ENCODE measurements at places on chromosomes 2 and 18.
A peak's percentile ranks its signal among the peaks of the same experiment; 100 is the strongest.

- DNase-seq = no peak
Observed at GRCh38 chr2:22950431-22950830, 434.5 kb upstream of the KLHL29 start.

DNA sequence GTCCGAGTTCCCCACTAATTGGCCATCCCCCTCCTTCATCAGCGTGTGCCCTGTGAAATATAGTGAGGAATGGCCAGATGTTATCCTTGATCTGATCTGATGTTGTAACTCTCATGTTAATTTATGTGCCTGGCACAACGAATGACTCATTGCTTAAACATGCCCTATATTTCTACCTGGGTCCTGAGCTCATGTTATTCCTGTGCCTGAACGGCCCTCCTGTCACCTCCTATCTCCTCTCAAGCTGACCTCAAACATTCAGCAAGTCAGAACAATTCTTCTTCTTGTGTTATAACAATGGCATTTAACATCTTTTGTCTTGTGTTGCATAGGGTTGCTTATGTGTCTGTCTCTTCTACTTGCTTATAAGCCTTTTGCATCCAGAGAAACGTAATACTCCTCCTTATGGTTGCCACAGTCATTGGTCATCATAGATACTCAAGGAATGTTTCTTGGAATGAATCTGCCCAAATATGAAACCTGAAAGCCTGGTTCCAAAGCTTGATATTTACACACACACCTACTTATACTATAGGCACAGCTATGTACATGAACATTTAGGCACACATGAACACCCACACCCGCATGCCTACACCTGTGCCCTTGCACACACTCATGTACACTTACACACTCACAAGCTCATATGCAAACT, 80.2 kb upstream of the PHLPP1 start:
- DNase-seq = no peak

- DNase-seq = no peak
Observed at GRCh38 chr2:27942612-27943547, 52.4 kb downstream of the BABAM2 start.

DNA sequence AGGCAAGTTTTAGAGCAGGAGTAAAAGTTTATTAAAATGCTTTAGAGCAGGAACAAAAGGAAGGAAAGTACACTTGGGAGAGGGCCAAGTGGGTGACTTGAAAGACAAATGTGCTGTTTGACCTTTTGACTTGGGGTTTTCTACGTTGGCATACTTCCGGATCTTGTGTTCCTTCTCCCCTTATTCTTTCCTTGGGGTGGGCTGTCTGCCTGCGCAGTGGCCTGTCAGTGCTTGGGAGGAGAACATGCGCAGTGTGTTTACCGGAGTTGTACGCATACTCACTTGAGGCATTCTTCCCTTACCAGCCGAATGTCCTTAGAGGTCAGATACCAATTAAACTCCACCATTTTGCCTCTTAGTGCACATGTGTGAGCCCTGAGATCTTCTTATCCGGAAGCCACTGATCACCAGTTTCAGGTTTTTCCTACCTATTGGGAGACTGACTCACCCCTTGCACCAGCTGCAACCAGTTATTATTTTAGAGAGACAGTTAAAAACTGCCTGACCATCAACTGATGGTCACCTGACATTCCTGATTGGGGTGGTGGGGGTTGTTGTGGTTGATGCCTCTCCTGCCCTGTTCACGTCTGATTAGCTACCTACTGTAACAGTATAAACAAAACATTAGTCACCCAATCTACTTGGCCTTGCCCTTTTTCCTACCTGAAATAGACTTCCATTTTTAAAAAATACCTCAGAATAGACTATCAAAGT, 67.5 kb downstream of the NYAP2 start:
- no peak for DNase-seq

DNA sequence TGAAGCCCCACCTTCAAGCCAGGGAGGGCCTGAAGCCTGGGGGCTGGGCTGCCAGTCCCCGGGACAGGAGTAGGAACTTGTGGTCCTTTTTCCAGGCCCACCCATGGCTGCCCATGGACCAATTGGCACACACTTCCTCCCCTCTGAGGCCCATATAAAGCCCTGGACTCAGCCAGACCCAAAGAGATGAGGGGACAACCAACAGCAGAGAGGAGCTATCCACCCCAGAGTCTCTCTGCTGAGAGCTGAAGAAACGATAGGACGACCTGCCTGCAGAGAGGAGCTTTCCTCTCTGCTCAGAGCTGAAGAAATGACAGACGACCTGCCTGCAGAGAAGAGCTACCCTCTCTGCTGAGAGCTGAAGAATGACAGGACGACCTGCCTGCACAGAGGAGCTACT, 43.8 kb upstream of the PEX13 start:
- no peak for DNase-seq

DNA sequence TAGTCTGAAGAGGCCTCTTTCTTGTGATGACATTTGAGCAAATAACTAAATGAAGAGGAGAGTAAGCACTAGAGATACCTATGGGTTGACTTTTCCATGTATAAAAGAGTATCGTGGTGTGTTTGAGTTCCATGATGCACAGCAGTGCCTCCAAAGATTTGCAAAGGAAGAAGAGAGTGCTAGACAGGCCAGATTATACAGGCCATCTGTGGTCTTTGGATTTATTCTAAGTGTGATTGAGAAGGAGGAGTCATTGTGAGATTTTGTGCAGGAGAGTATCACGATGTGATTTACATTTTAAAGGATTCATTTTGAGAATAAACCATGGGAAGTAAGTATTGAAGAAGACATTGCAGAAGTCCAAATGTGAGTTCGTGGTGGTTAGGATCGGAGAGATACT, 695.9 kb upstream of the FAM98A start:
- DNase-seq = no peak

DNA sequence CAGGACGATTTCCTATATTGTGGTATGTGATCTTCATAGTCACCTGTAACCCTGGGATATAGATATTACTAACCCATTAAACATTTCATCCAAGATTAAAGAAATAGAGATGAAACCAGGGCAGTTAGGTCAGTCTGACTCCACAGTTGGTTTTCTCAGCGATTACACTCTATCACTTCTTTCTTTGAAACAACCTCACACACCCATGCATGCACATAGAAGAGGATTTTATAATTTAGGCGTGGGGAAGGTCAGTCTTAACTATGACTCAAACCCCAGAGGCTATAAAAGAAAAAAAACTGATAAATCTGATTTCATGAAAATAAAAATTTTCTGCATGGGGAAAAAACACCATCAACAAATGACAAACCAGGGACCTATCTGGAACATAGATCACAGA, 54.2 kb downstream of the BCL2 start:
- DNase-seq = no peak

- no peak for DNase-seq
Observed at GRCh38 chr18:59451963-59452362, 92.9 kb upstream of the LMAN1 start.

DNA sequence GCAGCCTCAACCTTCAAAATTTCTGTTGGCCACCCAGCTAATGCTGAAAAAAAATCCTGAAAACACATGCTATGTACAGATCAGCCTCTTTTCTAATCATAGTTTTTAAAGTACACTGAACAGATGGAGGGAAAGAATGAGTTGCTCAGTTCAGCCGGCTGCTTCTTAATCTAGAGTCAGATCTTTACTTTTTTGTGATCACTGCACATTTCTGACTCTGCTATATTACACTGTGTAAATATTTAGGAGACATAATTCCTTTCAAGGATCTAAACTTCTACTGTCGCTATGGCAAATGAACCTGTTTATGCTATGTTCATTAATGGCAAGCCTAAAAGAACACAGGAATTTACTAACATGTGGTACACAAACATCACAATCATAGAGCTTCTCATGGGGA, 114.2 kb downstream of the SRBD1 start:
- no peak for DNase-seq

GRCh38 chr2:169520896-169521295, 11.4 kb downstream of the KLHL41 start:
- no peak for DNase-seq

- DNase-seq = no peak
Observed at GRCh38 chr2:71554028-71554705, 100.8 kb downstream of the DYSF start.

GRCh38 chr2:47456851-47457250, 53.9 kb downstream of the MSH2 start:
- no peak for DNase-seq

DNA sequence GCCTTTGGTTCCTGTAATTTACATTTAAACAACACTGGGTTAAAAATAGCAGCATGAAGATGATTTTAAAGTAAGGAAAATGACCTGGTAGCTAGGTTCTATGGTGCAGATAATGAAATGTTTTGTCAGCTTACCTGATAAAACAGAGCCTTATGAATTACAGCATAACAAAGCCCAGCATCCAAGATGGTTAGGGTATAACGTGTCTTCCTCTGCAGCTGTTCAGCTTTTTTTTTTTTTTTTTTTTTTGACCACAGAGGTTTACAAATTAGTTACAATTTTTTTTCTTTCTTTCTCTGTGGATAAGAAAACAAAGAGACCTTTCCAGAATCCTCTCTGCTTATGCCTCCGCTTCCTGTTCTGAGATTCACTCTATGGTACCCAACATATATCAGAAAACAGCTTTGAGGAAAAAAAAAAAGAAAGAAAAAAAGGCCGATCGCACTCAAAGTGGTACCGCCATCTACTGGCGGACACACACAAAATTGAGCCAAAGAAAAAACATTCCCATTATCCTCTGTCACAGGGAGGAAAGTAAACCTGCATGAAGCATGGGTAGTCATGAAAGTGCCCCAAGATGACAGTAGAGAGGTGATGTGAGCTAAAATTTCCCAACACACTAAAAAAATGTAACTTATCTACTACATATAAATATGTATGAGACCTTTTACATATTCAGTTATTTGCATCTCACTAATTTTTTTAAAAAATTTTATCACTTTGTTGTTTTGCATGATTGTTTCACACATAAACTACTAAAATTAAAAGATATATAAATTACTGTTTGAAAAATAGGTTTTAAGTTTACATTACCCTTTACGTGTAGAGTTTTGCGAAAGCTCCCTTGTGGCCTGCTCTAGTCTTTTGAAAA, at the start of gene SCN3A:
TSS of gene SCN3A (minus strand) at position 362 of the 871 bp plus-strand sequence. CDS start 27,656 bp downstream, outside the sequence.
- DNase-seq = peak; percentile 38

DNA sequence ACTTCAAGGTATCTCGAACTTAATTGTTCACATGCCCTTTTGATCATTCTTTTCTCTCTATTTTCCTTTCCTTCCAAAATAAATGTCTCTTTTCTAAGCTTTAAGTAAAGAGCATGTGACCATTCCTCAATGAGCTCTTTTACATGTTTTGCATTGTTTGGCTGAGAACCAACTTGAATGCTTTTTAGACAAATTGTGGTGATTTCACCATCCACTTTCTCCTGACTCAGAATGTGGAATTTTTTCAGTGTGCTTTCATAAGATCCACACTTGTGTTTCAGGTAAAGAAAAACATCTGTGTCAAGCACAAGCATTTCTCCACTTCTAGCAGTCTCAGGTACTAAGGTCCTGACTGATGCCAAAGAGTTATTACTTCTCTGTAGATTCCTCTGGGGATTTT, 10.7 kb downstream of the RBM43 start:
- DNase-seq = no peak

DNA sequence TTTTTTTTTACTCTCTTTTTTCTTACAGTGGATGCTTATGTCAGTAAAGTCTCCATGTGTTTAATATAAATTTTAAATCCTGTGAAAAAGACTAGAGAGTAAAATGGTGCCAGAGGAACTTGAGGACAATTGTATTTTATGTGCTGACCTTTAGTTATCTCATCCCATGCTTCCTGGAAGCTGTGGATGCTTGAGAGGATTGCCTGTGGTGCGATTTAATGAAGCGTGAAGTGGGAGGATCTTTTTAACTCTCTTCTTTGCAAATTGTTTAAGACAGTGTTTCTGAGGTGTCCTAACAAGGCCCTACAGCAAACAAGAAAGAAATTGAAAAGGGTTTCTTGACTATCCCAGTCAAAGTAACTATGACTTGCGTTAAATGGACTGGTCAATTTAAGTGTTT, 84.2 kb downstream of the DTNA start:
- no peak for DNase-seq

- no peak for DNase-seq
Observed at GRCh38 chr2:153106802-153107477, 371.6 kb downstream of the RPRM start.

- DNase-seq = no peak
Observed at GRCh38 chr2:226759768-226760167, 39.9 kb downstream of the IRS1 start.

DNA sequence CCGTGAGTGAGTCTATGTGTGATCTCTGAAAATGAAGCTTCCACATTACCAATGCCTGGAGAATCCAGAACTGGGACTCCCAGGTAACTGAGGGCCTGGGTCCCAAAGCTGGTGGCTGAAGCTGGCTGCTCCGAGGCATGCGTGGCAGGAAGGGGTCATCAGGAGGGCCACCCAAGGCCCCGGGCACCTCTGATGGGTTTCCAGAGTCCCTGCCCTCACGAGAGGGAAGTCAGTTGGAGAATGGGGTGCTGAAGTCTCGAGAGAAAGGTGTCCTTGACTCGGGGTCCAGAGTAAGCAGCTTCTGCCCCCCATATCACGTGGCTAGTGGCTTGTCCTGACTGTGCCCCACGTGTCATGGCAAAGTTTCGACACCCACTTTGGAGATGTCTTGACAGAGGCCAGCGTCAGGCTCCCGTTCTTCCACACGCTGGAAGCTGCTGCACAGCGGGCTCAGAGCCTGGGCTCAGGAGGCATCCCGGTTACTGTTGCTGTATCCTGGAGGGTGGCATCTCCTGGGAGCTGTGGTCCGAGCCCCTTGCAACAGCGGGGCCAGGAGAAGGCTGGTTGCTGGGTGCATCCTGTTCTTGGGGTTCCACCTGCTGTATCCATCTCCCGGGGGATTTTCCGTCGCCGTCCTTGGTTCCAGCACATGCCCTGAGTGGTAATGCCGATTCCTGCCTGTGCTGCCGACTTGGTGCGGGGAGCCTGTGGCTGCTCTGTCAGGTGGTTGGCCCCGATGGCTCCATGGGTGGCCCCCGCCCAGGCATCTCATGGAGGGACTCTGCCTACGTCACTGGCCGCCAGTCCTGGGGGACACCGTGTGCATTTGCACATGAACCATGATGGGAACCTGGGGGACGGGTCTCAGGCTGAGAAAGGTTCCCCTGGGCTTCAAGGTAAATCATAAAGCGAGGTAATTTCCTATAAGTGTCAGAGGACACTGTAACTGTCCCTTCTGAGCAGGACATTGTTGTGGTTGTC, 183.3 kb upstream of the HDAC4 start:
- DNase-seq = peak; percentile 9

- DNase-seq = no peak
Observed at GRCh38 chr2:74425523-74425922, 4.0 kb downstream of the WDR54 start.

DNA sequence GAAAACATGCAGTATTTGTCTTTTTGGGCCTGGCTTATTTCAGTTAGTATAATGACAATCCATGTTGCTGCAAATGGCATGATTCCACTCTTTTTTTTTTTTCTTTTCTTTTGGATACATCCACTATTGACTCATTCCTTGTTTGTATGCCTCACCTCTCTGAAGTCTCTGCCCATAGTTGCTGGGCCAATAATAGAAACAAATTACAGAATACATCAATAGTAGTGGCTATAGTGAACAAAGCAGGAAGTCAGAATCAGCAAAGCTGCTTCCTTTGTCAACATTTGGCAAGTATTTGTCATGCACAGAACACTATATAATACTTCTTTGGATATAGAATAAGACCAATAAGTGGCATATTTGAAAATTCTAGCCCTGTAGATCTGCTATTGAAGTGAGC, 609.7 kb downstream of the STK39 start:
- DNase-seq = no peak

Data from glutamatergic neuron (in vitro differentiated cells).